ENCODE measurements at places on chromosomes 11 and 22.

DNA sequence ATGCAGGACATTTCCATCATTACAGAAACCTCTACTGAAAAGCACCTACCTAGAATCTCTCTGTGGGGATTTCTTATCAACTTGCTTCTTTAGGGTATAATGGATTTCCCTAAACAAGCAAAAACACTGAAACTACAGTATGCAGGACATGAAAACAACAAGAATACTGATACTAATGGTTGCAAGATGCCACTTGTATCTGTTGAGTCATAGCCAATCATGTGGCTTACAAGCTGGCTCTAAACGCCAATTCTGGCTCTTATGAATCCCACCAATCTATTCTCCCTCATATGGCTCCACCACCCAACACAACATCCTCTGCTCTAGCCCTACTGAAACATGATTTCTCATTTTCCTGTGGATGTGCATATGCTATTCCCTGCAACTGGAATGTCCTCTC, 22.6 kb downstream of the TENM4 start:
- no peak for DNase-seq

DNA sequence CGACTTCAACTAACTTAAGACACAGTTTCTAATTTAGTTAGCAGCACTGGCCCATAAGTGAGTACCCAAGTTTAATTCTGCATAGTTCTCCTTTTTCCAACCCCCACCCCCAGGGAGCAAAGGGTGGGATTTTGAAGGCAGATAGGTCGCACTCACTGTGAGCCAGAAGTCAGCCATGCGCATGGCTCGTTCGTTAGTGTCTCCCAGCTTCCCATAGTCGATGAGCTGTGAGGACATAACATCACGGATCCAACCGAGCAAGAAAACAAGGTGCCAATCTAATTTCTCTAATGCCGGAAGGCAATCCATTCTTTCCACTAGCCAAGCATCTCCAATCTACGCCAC, 577 bp downstream of the MRPL17 start:
- DNase-seq: no peak

DNA sequence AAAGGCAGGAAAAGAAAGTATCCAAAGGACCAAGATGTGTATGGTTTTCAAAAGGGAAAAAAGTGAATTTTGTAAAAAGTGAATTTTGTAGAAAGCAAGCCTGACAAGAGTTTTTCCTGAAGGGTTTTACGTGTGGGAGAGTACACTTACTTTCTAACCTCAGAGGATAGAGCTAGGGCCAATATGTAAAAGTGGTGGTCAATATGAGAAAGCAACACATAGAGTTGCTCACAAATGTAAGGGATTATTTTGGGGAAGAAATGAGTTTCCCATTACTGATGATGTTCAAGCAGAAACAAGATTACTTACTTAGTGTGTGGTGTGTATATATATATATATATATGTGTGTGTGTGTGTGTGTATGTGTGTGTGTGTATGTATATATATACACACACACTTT, 162.5 kb downstream of the SWAP70 start:
- no peak for DNase-seq

DNA sequence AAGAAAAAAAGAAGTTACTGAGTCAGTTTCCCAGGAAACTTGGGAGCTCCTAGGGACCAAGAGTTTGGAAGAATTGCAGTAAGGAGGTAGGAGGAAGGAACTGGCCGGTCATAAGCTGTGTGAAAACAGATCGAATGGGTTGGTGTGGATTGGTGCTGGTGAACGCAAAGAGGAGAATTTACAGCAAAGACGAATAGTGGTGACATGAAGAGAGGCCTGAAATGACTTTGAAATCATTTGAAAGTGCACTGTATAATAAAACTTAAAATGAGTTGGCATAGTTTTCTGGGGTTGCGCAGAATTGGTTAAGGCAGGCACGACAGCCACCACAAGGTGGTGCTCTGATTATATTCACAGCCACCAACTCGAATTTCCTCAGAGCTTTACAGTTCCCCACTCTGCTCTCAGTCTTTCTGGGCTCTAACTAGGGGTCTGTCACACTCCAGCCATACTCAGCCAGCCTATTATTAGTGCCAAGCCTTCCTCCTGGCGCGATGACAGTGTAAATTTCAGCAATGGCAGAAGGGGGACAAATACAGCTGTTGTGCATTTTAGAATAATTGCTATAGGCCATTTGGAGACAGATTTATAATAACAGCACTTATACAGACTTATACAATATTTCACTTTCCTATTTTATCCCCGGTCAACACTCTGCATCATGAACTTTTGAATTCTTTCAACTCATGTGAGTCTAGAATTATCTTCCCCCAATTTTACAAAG, 8.3 kb upstream of the HTR3B start:
- peak; percentile 51 for DNase-seq

- no peak for DNase-seq
These were observed 8.1 kb downstream of the APIP start for GRCh38 chr11:34907934-34908593.

GRCh38 chr11:90722552-90723190, 499.8 kb upstream of the CHORDC1 start:
- DNase-seq: peak; percentile 53

GRCh38 chr22:25750569-25751173, 8.7 kb downstream of the MYO18B start:
- DNase-seq: no peak

- DNase-seq: no peak
These were observed 13.3 kb downstream of the GGTLC2 start for GRCh38 chr22:22657712-22658111.

GRCh38 chr11:134260503-134260902, 7.1 kb downstream of the ACAD8 start:
- DNase-seq: no peak

DNA sequence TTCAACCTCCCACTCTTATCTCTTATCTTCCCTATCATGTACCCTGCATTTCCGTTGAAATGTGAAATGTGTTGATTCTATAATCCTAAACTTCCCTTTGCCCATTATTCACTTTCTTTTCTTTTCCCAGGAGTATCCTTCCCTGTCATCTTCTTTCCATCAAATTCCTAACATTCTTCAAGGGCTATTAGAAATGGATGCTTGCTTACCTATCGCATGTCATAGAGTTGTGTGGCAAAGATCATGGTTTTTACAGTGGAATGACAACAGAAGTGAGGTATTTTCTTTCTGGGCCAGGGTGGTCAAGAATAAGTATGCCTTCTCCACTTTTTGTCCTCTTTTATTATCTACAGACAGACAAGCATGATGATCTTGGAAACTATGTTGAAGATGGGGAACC, 124.4 kb upstream of the SLC5A12 start:
- no peak for DNase-seq

- DNase-seq: peak; percentile 29
These were observed 701 bp downstream of the TMEM216 start for GRCh38 chr11:61392981-61393595.

- DNase-seq: peak; percentile 17
These were observed 21.0 kb downstream of the OTUB1 start for GRCh38 chr11:64007160-64007628.

GRCh38 chr11:72066855-72067254, 13.5 kb downstream of the NUMA1 start:
- no peak for DNase-seq
